ENCODE measurements at places on chromosomes 4 and X. TPM values are rescaled to one million over a fixed set of nuclear protein-coding genes. Genes with fewer than 3 reads are reported as not detected.
A peak's percentile ranks its signal among the peaks of the same experiment; 100 is the strongest.

DNA sequence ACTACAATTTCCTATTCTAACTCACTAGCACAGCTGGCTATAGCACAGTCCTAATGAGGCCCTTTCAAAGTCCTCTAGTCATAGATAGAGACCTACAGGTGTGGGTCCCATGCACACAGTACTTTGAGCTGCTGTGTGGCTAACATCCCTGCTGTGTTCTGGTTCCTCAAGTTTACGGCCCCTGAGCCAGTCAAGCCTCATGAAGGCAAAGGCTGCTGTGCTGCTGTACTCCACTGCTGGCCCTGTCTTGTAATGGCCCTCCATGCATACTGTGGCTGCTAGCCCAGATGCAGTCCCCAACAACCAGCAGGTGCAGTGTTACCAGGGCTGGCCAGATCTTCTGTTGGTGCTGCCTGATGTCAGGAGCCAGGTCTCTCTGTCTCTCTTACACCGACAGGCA is 23.4 kb upstream of the ENPEP start:
- DNase-seq = no peak

DNA sequence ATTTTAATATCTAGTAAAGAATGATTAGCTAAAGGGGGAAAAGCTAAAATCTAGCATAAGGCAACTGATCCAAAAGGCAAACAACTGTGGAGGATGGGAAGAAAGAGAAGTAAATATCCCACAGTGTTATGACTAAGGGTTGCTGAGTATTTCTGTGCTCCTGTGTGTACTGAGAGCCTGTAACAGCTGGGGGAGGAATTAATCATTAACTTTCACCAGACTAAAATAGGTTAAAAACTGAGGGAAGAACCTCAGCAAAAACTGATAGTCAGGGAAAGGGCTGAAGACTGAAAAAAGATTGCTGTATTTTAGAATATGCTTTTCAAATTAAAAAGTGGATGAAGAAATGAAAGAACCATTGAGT is 365.9 kb downstream of the CXXC4 start:
- peak; percentile 87 for DNase-seq

DNA sequence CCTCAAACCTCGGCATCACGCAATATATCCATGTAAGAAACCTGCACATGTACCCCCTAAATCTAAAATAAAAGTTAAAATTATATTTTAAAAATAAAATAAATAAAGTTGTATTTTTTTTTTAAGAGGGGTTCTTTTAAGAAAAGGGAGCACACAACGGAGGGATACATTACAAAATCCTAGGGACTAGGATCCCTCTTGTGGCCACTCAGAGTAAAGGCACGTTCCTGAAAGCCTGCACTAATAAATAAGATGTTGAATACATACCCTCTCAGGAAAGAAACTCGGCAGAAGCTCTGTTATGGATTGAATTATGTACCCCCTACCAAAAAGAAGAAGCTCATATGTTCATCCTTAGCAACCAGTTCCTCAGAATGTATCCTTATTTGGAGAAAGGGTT is 50.9 kb upstream of the PRDX4 start:
- peak; percentile 0 for DNase-seq

DNA sequence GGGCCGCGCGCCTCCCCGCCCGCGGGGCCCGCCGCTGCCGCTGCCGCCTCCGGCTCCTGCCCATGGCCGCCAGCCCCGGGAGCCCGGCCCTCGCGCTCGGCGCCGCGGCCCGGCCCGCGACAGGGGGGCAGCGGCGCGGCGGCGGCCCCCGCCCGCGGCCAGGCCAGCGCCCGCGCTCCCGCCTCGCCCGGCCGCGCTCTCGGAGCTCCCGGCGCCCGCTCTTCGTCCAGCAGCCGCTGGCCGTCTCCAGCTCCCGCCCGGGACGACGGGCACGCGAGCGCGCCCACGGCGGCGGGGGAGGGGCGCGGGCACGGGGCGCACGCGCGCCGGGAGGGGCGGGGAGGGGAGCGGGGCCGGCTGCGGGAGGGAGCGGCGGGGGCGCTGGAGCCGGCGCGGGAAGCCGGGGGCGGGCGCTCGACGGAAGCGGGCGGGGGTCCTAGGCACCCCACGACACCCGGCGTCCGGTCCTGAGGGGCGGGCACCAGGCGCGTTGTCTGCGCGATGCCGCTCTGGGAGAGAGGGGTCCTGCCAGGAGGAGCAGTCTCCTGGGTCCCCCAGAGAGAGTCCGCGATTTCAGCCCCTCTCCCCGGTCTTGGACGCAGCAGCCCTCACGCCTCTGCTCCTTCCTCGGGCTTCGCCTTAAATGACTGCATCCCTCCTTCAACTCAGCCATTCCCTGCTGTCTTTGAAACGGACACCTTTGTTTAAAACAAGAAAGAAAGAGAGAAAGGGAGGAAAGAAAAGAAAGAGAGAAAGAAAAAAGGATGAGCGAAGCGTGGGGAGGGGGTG is 490 bp upstream of the PDZD4 start:
- no peak for DNase-seq

The PALLD gene
- 4.8 TPM for total RNA-seq

- no peak for DNase-seq
These were observed 7.4 kb downstream of the DCAF8L2 start for GRCh38 chrX:27597508-27597907.

DNA sequence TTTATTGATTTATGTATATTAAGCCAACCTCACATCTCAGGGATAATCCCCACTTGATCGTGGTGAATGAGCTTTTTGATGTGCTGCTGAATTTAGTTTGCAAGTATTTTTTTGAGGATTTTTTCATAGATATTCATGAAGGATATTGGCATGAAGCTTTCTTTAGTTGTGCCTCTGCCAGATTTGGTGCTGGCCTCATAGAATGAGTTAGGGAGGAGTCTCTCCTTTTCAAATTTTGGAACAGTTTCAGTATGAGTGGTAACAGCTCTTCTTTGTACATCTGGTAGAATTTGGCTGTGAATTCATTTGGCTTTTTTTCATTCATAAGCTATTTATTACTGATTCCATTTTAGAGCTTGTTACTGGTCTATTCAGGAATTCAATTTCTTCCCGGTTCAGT is 197.2 kb upstream of the NDST4 start:
- no peak for DNase-seq

The GPRIN3 gene
- total RNA-seq = not detected

DNA sequence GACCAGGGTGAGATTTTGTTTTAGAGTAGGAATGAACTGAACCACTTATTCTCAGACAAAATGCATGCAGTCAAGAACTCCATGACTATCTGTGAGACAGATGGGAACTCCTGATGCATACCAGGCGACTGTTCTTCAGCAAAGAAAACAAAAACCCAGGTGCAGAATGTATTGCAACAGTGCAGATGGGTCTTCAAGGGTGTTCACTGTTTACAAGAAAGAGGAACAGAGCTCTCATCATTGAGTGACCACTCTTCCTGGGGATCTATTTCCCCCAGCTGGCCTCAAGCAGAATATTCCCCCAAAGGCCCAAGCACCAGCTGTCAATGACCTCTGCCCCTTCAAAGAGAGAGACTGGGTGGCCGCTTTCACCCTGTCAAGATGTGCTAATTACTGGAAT is 39.7 kb upstream of the BMP3 start:
- no peak for DNase-seq

- no peak for DNase-seq
These were observed 11.5 kb downstream of the ABRAXAS1 start for GRCh38 chr4:83473423-83473822.

DNA sequence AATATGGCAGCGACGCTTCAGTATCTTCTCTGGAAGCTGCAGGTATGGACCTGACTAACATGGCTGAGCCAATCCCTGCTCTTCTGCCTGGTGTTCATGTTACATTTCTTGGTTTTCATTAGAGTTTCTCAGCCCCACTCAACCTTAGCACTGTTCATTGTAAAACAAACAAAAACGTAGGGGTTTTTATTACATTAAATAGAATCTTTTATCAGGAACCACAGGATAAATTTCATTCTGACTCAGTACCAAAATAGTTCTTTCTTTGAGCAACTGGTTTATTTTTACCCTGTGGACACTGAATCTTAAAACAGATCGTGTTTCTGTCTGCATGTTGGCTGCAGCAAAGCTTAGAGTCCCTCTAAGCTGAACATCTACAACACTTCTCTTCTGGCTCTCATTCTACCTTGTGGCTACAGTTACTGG is 27.1 kb downstream of the FHIP1A start:
- no peak for DNase-seq

GRCh38 chrX:55663584-55663983 is 40.4 kb downstream of the FOXR2 start:
- no peak for DNase-seq

The SLC26A1 gene
- total RNA-seq = 22.9 TPM

The IL9R gene
- total RNA-seq = not detected

The GLRA3 gene
- total RNA-seq = not detected

Data from HepG2 (cell line).